ENCODE measurements at places on chromosomes 3 and 15.

DNA sequence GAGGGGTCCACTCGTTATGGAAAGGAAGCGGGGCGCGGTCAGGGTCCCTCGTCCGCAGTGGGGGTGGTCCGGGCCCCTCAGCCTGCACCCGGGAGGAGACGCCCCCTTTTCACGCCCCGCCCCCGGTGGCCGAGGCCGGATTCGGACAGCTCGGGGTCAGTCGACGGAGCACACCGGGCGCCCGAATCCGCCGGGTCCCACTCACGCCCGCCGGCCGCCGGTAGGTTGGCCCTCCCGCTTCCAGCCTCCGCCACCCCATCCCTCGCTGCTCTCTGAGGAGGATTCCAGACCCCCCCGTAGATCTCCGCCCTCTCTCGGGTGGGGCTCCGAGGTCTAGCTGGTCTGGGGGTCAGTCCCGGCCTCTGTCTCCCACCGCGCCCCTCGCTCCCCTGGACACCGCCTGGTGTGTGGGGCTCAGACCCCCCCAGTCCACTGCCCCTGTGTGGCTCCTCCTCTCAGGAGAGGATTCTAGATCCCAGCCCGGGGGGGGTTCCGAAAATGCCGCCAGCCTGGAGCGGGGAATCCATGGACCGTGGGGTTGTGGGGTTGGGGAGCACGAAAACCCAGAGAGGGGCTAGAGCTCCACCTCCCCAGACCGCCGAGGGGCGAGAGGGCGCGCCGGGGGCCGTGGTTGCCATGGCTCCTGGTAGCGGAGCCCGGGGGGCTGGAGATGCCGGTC lies 725 bp downstream of the CHL1 start:
- DNase-seq: no peak

GRCh38 chr3:71300951-71301393 lies 282.6 kb downstream of the FOXP1 start:
- no peak for DNase-seq

GRCh38 chr3:58979840-58980239 lies 70.0 kb downstream of the CFAP20DC start:
- no peak for DNase-seq

GRCh38 chr3:40490916-40491315 lies 14.0 kb downstream of the ZNF619 start:
- DNase-seq: no peak

GRCh38 chr3:184690192-184690883 lies 21.5 kb downstream of the MAGEF1 start:
- no peak for DNase-seq

GRCh38 chr3:147653367-147653923 lies 244.3 kb downstream of the ZIC1 start:
- DNase-seq: no peak

DNA sequence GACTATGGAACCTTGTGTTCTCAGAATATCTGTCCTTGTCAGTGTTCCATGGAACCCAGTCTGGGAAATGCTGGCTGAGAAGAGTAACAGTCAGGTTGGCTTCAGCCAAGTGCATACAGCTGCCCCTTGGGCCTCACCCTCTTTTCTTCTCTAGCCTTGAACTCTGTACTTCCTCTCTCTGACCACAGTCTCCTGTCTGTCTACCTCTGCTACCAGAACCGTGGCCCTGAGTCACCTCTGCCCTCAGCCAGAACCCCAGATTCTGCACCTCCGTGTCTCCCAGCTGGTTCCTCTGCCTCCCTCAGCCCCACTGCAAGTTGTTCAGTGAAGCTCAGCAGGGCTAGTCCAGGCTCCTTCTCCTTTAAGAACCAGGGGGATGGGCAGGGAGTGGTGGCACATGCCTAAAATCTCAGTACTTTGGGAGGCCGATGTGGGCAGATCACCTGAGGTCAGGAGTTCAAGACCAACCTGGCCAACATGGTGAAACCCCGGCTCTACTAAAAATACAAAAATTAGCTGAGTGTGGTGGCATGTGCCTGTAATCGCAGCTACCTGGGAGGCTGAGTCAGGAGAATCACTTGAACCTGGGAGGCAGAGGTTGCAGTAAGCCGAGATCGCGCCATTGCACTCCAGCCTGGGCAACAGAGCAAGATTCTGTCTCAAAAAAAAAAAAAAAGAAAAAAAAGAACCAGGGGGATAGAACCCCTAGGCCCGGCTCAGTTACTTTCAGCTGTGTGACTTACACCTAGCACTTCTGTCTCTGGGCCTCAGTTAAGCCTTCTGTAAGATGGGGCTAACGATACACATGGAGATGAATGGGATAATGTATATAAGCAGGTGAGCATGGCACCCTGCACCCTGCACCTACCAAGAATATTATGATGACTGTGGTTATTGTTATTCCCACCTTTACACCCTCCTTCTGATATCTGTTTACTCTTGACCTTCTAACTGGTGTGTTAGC lies 24.3 kb upstream of the TATDN2 start:
- no peak for DNase-seq

Data from AG04450 (cell line).